ENCODE measurements at places on chromosomes 5 and 9.

GRCh38 chr9:124050955-124051354, 39.4 kb downstream of the LHX2 start:
- no peak for DNase-seq

GRCh38 chr5:51326844-51327243, 56.4 kb upstream of the ISL1 start:
- no peak for DNase-seq

DNA sequence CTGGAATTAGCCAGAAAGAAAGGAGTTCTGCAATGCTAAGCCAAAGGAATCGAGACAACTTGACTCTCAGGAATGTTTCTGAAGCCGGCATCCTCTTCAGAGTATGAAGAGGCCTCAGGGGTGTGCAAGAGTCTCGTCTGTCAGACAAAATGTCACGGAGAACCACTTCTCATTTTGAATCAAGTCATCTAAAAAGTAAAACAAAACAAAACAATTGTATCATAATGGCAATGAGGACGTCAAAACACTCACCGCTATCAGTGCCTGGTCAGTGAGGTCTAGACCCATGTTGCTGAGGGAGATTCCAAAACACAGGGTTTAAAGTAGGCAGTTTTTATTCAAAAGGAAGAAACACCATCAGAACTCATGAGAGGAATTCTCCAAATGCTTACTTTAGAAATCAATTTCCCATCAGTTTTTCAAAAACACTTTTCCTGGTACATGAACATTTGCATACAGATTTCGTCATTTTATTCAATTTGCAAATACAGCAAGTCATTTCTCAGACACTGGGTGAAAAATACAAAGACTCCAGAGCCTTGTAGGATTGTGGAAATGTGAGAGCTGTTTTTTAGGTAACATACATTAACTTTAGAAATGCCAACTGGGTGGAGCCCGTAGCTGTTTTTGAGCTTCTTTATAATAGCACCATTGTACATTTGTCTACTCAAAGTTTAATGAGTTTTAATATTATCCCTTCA, 89.5 kb upstream of the MAP3K1 start:
- no peak for DNase-seq

- no peak for DNase-seq
Measured at GRCh38 chr9:103991698-103992097, 102.4 kb upstream of the SMC2 start.

- DNase-seq = no peak
Measured at GRCh38 chr5:73120222-73121118, at the start of gene TMEM171. TMEM171 (plus strand) TSS chr5:73120575; CDS start chr5:73123374, 2,799 bp downstream.

DNA sequence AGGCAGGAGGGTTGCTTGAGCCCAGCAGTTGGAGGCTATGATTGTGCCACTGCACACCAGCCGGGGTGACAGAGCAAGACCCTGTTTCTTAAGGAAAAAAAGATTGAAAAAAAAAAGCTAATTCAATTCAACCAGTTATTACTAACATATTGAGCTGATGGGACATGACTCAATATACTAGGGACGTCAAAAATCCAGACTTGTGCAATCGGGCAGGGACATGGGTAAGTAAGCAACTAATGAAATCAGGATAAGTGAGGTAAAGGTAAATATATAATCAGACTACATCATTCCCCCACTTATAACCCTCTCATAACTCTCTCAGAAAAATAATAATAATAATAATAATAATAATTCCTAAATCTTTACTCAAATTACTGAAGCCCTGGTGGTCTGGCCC, 975 bp upstream of the HAVCR1 start:
- DNase-seq = no peak

DNA sequence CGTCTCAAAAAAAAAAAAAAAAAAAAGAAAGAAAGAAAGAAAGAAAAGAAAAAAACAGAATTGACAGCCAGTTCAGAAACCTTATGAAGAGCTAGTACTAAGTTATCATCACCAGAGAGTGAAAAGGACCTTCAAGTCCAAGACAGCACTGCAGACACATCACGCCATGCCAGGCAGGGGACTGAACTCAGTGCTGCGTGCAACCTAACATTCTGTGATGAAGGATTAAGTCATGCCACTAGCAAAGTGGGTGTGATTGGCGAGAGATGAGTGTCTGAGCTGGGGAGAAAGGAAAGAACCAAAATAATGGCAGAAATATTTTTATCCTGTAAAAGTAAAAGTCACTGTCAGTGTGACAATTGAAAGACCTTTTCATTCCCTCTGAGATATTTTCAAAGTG, 54.7 kb downstream of the MAP1B start:
- no peak for DNase-seq

DNA sequence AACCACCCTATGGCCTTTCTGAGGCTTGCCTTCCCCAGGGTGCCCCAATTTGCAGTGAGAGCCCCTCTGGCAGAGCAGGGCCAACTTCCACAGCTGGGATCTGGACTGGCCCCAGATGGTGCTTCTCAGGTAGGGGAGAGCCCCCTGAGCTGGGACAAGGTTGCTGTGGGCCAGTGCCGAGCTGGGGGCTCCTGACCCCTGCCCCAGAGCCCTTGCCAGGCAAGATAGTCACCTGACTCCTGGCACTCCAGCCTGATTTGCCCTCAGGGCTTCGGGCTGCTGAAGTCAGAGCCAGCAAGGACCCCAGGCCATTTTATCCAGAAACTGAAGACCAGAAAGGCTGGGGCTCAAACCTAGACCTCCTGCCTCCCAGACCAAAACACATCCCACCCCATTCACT, 33.4 kb upstream of the AKNA start:
- no peak for DNase-seq

DNA sequence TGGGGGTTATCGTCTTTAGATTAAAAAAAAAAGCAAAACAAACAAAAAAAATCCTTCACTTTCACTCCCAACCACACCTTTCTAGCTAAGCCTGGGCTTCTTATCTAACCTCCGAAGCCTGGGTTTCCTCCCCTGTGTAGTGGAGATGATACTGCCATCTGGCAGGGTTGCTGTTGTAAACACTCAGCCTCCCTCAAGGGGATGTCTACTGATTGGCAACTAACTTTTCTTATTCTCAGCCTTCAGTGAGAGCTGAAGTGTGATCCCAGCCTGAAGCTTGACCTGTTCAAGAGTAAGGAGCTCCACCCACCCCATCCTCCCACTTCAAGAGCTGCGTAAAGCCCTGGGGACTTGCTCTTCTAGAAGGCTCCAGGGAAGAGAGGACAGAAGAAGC, 21.5 kb upstream of the WWC1 start:
- DNase-seq = no peak

GRCh38 chr5:7851240-7851592, 283 bp upstream of the CFAP90 start:
- DNase-seq = no peak

DNA sequence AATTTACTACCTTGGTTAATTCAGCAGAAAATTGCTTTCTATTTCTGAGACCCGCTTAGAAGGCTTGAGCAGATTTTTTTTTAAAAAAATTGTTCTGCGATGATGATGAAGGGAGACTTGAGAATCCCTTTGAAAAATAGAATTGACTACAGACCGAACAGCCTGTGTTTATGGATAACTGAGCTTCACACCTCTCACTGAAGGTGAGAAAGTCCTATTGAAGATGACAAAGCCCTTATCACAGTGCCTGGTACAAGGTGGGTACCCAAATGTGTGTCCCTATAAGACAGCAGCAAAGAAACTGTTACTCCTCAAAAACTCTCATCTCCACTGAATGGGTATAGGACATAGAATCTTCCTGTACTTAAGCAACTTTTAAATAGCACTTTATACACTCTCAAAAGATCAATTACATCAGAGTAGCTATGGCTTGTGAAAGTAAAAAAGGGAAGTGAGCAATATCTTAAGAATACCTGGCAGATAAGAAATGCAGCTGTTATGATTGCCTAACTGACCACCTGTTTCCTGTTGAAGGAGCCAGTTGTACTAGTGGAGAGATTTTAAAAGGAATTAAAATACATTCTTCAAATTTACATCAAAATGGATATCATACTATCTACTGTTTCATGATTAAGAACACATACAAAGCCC, 419.7 kb downstream of the CHSY3 start:
- no peak for DNase-seq

GRCh38 chr9:110308633-110309038, 29.0 kb downstream of the TXNDC8 start:
- no peak for DNase-seq

GRCh38 chr5:158824241-158824882, 275.4 kb downstream of the EBF1 start:
- DNase-seq = no peak

GRCh38 chr9:35790385-35791296, 750 bp upstream of the NPR2 start:
- DNase-seq = peak; percentile 46

DNA sequence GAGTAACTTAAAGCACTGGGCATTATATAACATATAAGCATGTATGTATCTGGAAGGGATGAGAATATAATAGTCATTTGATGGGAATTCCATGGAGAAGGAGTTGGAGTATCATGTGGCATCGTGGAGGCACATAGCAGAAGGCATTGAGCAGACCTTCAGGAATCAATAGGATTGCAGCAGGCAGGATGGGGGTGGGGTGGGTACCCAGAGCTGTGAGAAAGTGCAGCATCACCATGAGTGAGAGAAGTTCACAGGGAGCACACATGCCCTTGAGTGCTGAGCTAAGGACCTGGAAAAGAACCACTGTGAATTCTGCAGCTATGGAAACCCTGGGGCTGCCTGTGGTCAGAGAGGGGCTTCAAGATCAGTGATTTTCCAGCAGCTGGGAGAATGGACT, 57.3 kb downstream of the MED10 start:
- DNase-seq = no peak

GRCh38 chr5:136021016-136021405, 7.8 kb upstream of the TGFBI start:
- no peak for DNase-seq

DNA sequence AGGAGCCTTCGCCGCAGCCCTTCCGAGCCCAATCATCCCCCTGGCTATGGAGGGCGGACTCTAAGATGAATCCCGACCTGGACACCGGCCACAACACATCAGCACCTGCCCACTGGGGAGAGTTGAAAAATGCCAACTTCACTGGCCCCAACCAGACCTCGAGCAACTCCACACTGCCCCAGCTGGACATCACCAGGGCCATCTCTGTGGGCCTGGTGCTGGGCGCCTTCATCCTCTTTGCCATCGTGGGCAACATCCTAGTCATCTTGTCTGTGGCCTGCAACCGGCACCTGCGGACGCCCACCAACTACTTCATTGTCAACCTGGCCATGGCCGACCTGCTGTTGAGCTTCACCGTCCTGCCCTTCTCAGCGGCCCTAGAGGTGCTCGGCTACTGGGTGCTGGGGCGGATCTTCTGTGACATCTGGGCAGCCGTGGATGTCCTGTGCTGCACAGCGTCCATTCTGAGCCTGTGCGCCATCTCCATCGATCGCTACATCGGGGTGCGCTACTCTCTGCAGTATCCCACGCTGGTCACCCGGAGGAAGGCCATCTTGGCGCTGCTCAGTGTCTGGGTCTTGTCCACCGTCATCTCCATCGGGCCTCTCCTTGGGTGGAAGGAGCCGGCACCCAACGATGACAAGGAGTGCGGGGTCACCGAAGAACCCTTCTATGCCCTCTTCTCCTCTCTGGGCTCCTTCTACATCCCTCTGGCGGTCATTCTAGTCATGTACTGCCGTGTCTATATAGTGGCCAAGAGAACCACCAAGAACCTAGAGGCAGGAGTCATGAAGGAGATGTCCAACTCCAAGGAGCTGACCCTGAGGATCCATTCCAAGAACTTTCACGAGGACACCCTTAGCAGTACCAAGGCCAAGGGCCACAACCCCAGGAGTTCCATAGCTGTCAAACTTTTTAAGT, 819 bp downstream of the ADRA1B start:
- DNase-seq = no peak

- no peak for DNase-seq
Measured at GRCh38 chr9:79763671-79764285, 192.0 kb downstream of the TLE4 start.

DNA sequence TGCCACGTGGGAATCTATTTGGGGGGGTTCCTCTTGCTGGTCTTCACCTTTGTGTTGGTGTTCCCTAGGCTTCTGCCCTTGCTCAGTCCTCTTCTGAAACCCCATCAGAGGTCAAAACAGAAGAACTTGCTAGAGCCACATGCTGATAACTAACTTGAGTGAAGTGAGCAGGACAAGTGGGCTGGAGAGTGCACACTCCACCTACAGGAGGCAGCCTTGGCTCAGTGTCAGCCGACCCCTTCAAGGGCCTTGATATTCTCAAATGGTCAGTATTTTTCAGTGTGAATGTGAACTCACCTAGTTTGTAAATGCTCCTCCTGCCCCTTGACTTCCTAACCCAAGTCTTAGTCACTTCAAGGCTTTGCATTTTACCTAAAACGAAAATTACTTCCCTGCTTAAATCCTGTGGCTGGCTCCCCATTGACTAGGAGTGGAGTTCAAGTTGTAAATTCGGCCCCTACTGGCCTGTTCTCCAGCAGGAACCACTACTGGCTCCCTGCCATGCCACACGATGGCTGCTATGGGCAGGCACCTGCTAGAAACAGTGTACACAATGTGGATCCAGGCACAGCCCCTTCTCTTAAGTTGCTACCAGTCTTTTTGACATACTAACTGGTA, 3.6 kb upstream of the SLC1A3 start:
- no peak for DNase-seq

GRCh38 chr5:67035098-67035740, 161.4 kb downstream of the CD180 start:
- DNase-seq = no peak

GRCh38 chr5:71537687-71538086, 49.5 kb upstream of the MCCC2 start:
- DNase-seq = no peak

- DNase-seq = no peak
Measured at GRCh38 chr9:87599901-87600610, 102.4 kb downstream of the DAPK1 start.

GRCh38 chr9:114154600-114155102, 686 bp upstream of the COL27A1 start:
- no peak for DNase-seq

- DNase-seq = no peak
Measured at GRCh38 chr9:3032898-3033297, 189.0 kb upstream of the PUM3 start.

- DNase-seq = no peak
Measured at GRCh38 chr9:73172901-73173215, 21.2 kb downstream of the ANXA1 start.

- no peak for DNase-seq
Measured at GRCh38 chr5:35884773-35885172, 28.1 kb downstream of the IL7R start.

DNA sequence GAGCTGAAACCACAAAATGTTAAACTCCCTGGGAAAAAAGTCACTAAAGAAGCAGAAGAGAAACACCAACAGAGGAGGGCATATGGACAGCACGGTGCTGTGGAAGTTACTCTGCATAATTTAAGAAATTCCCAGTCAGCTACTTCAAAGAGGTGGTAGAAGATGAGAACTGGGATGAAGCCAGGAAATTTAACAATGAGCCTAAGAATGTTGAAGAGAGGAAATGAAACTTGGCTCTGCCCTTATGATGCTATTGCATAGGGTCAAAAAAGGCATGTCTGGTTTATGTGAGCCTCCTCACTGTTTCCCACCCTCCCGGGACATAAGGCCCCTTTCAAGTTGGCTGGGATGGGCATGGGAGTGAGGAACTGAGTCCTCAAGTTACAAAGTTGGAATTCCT, 25.4 kb upstream of the SNX18 start:
- DNase-seq = no peak

GRCh38 chr5:142829801-142830220, 59.6 kb downstream of the ARHGAP26 start:
- DNase-seq = no peak

GRCh38 chr9:107260437-107261081, 22.5 kb upstream of the RAD23B start:
- DNase-seq = no peak

Measured in stimulated activated CD4-positive, alpha-beta T cell treated with anti-CD3 and anti-CD28 coated beads, Interleukin-1b, Interleukin-23, amount 100 ng/mL, for 4 hours (primary cell).